Astrocyte (in vitro differentiated cells and primary cell): ENCODE measurements at places on chromosomes 6 and 20. TPM values are rescaled to one million over a fixed set of nuclear protein-coding genes. Genes with fewer than 3 reads are reported as not detected.
A peak's percentile ranks its signal among the peaks of the same experiment; 100 is the strongest.

DNA sequence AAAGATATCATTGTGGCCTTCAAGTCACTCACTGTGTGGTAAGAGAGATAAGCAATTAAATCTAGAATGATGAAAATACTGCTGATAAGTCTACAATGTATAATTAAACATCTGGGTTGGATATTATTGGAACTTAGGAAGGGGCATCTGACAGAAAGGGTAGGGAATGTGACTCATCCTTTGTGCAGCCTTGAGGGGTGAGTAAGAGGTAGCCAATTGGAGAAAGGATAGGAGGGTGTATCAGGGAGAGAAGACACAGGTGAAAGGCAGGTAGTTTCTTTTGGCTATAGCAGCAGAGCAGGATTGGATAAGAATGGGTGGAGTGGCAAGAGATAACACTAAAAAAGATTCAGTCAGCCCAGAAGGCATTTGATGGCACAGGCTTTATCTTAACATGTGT is 182.0 kb downstream of the COL21A1 start:
- DNase-seq: no peak

GRCh38 chr20:43821795-43822194 is 92.9 kb upstream of the TOX2 start:
- DNase-seq: no peak

GRCh38 chr20:57291003-57291402 is 24.6 kb upstream of the BMP7 start:
- DNase-seq: no peak

Gene YWHAB
- total RNA-seq: 228 and 236 TPM in 2 replicates

DNA sequence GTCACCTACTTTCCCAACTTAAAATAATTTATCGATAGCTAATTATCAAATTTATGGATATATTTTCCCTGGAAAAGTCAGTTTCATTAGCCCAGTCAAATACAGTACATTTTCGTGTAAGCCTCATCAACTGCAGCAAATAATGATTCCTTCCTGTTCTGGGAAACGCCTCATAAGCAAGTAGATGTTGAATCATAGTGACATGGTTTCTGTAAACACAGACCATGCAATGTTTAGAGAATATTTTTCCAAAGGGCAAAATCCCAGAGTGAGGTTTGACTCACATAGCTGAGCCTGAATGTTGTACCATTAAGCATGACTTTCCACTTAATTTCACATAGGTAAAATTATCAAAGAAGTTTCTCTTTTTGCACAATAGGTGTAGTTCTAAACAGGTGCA is 16.7 kb upstream of the VNN1 start:
- peak; percentile 43 for DNase-seq

GRCh38 chr20:19975901-19976300 is 41.3 kb upstream of the NAA20 start:
- peak; percentile 36 for DNase-seq

GRCh38 chr6:47859175-47859574 is 77.3 kb downstream of the OPN5 start:
- no peak for DNase-seq

DNA sequence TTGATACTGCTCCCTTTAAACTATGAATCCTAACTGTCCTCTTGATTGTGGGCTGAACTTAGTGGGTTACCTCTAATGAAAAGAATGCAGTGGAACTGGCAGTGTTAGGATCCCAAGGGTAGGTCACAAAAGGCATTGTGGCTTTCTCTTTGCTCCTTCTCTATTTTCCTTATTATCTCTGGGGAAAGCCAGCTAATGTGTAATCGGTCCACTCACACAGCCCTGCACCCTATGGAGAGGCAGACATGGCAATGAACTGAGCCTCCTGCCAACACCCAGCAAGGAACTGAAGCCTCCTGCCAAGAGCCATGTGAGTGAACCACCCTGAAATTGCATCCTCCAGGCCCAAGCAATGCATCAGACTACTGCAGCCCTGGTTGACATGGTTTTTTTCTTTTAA is 24.6 kb upstream of the ZNF133 start:
- DNase-seq: no peak

DNA sequence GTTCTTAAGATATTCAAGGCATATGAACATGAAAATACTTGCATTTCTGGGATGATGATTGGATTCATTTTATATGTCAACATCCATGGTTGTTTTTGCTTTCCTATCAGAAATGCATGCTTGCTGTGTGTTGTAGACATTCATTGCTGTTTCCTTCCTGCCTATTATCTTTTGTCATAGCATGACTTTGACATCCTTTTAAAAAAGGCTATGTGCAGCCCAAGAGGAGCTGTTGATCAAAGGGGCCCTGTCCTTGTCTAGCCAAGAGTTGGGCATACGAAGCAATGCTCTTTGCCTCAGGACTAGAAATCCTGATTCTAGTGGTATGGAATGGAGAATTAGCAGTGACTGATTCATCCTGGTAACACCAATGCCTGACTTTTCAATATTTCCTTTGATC is 143.1 kb downstream of the RNF144B start:
- no peak for DNase-seq

- no peak for DNase-seq
Observed at GRCh38 chr6:129646642-129647041, 63.3 kb downstream of the ARHGAP18 start.

Gene RNF217
- 49.4 and 53.3 TPM in 2 replicates for total RNA-seq

Gene TBPL1
- total RNA-seq: 53.4 and 54.0 TPM in 2 replicates

Gene CPNE5
- 0.11 and 0.29 TPM in 2 replicates for total RNA-seq

- DNase-seq: no peak
Observed at GRCh38 chr6:54519161-54519560, 210.9 kb downstream of the TINAG start.

DNA sequence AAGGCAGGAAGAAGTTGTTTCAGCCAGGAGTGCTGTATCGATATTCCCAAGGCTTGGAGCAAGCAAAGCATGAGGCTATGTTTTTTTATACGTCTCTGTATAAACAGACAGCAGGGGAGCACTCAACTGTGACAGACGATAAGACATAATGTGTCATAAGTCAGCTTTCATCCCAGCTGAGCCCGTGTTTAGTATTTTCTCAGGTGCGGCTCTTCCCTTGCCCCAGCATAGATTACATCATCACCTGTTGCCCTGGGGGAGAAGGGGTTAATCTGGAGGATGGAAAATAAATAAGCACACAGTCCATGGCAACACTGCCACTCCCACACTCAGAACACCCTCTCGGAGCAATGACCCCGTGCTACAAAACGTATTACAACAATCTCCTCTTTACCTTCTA is 22.1 kb upstream of the KCNK5 start:
- no peak for DNase-seq

GRCh38 chr6:34235307-34236130 is 1.2 kb upstream of the HMGA1 start:
- peak; percentile 85 for DNase-seq

DNA sequence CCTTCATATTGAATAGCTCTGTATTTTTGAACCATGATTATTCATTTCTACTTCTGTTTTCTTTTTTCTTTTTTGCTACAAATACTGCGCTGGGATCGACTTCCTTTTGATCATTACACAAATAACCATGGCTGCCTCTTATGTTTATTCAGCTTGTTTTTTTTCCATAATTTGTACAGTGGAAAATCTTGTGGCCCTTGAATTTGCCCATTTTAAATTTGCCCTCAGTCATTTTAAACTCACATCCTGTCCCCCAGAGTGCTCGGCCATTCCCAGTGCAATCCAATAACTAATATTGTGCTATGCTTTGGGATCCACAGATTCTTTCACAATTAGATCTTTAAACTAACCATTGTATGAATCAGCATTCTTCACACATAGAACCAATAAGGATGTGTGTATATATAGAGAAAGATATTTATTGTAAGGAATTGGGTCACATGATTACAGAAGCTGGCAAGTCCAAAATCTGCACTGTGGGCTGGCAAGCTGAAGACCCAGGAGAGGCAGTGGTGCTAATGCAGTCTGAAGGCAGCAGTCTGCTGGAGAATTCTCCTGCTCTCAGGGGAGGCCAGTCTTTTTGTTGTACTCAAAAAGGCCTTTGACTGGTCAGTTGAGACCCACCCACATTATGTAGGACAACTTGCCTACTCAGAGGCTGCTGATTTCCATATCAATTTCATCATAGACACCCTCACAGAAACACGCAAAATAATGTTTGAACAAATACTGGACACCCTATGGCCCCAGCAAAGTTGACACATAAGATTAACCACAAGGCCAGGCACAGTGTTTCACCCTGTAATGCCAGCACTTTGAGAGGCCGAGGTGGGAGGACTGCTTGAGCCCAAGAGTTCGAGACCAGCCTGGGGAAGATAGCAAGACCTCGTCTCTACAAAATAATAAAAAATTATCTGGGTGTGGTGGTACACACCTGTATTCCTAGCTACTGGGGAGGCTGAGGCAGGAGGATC is 147.1 kb downstream of the MTHFD1L start:
- peak; percentile 49 for DNase-seq

DNA sequence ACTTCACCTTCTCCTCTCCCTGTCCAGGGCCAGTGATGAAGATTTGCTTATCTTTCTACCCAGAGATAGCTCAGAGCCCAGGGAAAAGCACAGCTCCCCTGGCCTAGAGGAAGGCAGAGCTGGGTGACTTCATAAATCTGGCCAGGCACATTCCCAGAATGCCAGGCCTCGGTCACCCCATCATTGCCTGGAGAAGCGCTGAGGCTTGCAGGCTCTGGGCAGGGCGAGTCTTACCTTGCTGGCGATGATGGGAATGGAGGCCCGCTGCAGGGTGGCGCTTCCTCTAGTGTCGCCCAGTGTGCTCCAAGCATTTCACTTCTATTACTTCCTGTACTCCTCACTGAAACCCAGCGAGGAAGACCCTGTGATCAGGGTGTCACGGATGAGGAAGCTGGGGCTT is 60.1 kb downstream of the DAAM2 start:
- DNase-seq: no peak

DNA sequence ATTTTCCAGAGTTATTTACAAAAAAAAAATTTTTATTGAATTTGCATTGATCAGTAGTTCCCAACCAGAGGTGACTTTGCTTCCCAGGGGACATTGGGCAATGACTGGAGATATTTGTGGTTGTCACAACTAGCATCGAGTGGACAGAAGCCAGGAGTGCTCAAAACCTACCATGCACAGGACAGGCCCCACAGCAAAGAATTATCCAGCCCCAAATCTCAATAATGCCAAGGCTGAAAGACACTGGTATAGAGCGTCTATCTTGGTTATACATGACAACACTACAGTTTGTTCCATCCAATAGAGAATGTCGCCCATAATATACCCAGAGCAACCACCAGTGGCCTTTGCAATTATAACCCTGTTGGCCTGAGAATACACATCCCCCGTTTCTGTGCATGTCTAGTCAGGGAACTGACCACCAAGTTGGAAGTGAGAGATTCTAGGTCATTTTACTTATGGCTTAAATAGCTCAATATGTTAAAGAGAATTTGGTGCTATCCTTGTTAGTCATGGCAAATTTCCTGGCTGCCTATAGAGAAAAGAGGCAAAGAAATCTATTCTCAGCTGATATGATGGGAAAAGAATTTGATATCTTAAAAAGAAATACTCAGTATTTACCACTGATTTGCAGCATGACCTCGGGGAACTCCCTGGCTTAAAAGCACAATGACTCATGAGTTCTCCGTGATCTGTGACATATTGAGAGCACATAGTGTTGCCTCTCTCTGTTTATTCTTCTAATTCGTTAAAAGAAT is 76.0 kb upstream of the ADTRP start:
- peak; percentile 73 for DNase-seq

DNA sequence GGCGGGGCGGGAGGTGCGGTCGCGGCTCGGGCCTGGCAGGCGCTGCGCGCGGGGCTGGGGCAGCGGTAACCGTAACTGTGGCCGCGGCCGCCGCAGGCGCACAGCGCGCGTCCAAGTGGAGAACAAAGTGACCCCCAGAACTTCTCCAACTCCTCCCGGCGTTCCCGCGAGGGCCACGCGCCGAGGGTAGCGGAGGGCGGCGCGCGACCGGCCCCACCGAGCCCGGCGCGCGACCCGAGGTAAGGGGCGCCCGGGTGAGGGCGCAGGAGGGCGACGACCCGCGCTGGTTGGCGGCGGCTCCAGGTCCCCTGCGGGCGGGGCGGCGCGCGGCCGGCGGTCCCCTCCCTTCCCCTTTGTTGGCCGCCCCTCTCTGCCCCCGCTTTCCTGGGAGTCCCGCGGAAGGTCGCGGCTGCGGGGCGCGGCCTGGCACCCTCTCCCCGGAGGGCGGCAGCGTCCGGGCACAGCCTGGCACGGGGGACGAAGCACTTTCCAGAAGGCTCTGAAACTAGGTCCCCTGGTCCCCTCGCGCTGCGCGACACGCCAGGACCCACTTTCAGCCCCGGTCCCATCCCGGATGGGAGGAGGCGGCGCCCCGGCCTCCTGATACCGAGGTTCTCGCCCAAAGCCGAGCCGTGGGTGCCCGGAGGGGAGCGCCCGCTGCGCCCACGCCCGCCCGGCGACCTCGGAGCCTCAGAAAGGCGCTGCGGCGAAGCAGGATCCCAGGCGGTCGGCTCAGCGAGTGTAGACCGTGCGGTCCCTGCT is at the start of gene TIAM2:
Gene TIAM2 (plus strand): TSS at position 62 of the 762 bp plus-strand sequence. CDS start 133,909 bp downstream, outside the sequence.
- DNase-seq: no peak

DNA sequence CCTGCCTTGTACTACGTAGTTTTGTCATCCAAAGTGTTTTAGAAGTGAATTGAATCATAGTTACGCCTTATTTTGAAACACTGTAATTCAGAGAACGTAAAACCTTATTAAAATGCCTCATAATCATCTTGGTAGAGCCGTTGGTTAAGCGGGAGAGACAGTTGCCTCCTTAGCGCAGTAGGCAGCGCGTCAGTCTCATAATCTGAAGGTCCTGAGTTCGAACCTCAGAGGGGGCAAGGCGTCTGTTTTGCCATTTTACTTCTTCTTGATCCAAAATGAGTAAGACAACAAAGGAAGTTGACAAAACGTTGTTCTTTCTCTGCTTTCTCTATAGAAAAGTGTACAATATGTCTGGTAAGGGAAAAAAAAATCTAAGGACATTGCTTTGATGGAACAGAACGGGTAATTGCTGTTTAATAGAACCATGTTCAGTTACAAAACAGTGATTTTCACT is 20.7 kb upstream of the TRIM27 start:
- peak; percentile 62 for DNase-seq

GRCh38 chr6:72622094-72622940 is 453 bp downstream of the KCNQ5 start:
- no peak for DNase-seq

DNA sequence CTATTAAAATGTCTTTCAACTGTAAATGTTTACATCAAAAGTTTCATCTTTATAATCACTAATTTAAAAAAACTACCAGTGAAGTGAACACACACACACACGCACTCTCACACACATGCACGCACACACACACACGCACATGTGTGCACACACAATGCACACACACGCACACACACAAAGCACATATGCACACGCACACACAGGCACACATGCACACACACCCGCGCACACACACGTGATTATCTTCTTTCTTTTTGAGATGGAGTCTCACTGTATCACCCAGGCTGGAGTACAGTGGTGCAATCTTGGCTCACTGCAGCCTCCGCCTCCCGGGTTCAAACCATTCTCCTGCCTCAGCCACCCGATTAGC is 80.0 kb upstream of the FRMD1 start:
- DNase-seq: no peak

DNA sequence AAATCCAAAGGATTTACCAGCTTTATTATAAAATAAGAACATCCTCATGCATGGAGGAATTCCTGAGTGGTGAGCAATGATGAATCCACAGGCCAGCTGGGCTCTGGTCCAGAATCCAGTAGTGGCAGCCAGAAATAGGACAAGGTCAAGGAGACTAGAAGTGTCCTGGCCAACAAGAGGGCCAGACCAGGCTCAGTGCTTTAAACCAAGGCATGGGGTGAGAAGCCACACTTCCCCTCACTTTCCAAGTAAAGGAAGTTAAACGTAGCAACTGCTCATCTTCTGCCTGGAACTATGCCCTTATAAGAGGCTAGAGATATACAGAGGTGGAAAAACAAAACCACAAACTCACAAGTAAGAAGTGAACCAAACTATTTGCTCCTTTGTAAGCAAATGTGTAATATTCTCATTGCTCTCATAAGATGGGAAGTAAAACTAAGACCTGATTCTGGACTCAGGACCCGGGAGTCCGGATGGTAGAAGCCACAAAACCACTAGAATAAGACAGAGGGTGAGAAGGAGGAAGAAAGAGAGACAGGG is 253.2 kb downstream of the UST start:
- peak; percentile 85 for DNase-seq
